Astrocyte of the hippocampus (primary cell): ENCODE measurements at places on chromosomes 5 and 9.

GRCh38 chr5:77881528-77881927, 105.4 kb upstream of the TBCA start:
- no peak for DNase-seq

- peak; percentile 70 for DNase-seq
These were observed 76.8 kb downstream of the ZDHHC21 start for GRCh38 chr9:14616188-14616982.

DNA sequence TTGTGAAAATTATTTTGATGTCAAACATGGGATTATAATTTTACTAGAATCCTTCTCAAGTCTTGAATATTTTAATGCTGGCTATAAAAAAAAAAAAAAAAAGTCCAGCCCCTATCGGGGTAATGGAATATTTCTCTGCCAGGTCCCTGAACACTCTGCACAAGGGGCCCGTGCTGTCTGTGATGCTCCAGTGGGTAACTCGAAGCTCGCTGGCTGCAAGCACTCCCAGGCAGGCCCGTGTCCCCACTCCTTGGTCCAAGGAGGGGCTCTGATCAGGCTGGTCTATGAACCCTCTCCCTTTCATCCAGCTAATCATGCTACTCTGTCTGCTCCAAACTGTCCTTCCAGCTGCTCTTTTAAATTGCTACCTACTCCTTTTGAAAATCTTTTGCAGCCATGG, 180.8 kb downstream of the GAPVD1 start:
- DNase-seq = no peak

- peak; percentile 88 for DNase-seq
These were observed 36.2 kb upstream of the ZNF366 start for GRCh38 chr5:72543365-72543764.

DNA sequence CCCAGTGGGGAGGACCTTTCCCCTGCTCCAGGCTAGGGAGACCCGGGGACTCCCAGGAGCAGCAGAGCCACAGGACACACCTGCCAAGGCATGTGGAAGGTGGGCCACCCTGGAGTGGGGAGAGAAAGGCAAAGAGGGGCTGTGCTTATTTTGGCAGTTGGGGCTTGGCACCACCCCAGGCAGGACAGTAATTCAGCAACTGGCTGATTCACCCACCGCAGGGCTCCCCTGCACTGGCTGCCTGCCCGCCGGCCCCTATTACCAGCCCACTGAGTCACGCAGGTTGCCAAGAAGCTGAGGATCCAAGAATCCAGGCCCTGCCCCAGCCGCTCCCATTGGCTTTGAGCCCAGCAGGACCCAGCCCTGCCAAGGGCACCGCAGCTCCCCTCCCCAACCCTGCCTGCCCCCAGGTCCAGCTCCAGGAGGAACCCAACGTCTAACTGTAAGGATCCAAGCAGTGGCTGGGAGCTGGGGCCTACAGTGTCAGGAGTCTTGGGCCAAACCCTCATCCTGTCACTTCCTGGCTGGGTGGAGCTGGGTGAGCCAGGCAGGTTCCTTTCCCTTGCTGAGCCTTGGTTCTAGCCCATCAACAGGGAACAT, 14.2 kb upstream of the RALGDS start:
- peak; percentile 97 for DNase-seq

GRCh38 chr9:37719526-37719925, 34.1 kb upstream of the TRMT10B start:
- DNase-seq = no peak

DNA sequence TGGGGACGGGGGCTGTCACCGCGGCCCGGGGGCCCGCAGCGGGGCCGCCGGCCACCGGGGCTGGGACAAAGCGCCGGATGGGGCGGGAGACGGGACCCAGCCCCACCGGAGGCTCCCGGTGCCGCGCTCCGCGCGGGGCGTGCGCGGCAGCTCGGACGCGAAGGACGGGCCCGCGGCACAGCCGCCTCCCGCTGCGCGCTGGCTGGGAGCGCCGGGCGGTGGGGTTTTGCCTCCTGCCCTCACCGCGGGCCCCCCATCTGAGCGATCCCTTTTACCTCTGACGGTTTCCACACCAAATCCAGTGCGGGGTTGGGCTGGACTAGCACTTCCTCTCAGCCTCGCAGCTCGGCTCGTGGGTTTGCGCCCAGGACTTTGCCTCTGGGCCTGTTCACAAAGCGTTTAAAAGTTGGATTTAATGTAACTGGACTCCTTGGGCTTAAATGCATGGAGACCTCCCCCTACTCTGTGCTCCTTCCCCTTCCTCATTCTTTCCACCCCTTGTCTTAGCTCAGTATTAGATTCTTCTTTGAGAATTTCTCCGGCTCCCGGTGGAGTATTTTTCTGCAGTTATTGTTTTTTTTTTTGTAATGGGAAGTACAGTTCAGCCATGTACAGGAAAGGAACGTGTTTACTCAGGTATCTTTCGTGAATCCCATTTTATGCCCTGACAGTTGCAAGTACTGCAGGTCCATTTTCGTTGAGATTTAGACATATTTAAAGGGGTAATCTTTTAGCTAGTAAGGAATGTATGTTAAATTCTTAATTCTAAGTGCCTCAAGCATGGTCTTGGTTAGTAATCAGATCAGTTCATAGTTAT, 691 bp downstream of the FCHO2 start:
- peak; percentile 80 for DNase-seq

DNA sequence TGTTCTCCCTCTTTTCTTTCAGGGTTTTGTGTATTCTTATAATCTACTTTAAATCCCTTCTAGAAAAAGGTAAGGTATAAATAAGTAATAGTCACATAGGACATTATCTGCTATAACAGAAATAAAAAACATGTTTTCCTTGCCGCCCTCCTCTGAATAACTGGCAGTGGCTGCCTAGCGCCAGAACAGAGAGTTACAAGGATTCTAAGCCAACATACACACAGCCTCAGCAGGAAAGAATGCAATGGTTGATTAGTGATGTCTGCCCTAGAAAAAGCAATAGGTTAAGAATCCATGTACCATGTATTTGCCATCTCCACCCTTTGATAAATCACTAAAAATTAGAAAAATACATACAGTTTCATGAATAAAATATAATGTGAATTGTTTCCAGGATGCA, 4.9 kb downstream of the MED27 start:
- peak; percentile 84 for DNase-seq

GRCh38 chr5:158384535-158385481, 525.9 kb upstream of the CLINT1 start:
- DNase-seq = peak; percentile 87

DNA sequence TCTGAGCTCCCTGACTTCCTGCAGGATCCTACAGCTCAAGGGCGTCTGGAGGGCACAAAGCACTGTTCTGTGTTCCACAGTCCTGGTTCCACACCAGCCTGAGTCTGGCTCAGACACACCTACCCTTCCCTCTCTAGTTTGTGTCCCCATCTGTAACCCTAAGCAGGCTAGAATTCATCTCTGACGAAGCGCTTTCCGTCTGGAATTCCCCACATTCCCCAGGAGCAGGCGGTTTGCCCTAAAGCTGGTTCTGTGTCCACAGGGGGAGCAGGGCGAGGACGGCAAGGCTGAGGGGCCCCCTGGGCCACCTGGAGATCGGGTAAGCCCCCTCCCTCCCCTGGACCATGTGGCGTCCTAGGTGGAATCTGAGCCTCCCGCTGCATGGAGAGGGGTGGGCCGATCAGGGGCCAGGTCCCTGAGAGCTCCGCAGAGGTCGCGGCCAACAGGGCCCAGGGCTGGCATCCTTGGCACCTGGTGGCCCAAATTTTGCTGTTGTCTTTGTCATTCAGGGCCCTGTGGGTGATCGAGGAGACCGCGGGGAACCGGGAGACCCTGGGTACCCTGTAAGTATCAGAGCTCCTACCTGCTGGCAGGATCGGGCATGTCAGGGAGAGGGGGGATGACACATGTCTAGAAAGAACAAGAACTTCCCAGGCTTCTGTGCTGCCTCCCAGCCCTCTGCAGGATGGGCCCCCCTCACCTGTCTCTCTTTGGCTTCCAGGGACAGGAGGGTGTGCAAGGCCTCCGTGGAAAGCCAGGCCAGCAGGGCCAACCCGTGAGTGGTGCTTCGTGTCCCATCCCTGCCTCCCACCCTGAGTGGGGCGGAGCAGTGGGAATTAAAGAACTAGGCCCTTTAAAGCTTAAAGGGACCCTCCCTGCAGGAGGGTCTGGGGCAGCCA, 34.5 kb upstream of the ORM1 start:
- DNase-seq = peak; percentile 86

DNA sequence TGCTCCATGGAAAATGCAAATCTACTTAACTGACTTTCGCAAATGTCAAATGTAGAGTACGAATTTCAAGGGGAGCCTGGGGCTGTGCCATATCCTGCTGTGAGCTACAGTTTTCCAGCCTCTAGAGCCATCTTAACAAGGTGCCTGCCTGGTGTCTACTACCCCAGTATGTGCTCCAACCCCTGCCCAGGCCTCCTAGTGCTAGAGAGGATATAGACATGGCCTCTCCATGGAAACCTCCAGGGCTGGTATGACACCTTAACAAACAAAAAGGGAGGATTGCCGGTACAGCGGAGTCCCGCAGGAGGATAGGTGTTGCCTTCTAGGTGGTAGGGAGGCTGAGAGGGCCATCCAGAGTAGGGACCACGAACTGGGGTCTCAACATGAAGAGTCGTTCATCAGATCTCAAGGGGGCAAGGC, 13.6 kb upstream of the IL3 start:
- no peak for DNase-seq

- peak; percentile 85 for DNase-seq
These were observed 639.7 kb upstream of the C9orf72 start for GRCh38 chr9:28212979-28213378.

DNA sequence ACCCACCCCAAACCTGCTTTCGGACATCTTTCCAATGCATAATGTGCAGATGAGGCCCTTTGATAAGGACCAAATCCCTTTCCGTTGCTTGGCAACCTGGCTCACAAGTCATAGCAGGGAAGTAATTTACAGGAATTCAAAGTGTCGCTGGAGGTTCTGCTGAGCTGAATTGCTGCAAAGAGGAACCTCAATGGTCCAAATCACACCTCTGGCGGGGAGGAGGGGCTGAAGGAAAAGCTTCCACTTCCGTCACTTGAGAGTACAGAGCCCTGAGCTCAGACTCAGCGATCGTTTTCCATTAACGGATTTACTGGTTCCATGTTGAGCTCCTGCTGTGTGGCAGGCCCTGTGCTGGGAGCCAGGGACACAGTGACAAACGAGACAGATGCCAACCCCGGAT, 99.3 kb downstream of the KCNIP1 start:
- no peak for DNase-seq

DNA sequence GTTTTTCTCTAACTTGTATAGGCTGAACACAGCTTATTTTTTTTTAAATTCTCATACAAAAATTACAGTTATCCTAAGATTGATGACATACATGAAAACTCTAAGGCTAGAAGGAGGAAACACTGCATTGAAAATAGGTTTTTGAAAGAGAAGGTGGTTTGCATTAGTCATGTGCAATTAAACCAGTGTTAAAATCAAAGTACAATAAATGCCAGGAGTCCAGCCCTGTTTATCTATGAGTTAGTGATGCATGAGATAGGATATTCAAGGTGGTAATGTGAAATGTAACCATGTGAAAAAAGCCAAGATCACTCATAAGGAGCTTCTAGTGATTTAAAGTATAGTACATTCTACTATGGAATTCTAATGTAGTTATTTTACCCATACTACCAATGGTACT, 444.9 kb upstream of the CYLC2 start:
- DNase-seq = no peak
